H9 (cell line): ENCODE measurements at places on chromosomes 6 and 20.

DNA sequence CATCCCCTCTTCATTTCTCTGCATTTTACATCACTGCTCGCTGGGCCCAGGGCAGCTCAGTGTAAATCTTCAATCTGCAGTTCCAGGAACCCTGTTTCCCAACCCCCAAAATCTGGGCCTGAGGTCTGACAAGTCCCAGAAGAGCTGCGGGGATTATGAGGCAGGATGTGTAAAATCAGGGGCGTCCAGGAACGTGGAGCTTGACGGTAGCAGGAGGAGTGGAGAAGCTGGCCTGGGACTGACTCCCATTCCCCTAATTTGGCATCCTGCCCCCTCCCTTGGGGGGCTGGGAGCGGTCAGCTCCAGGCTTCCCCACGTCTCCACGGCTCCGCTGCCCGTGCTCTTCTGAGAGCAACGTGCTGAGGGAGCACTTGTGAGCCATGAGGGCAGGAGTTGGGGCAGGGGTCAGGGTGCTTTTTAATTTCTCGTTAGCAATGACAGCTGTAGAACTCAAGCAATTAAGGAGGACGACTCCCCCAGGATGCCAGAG, 23.4 kb upstream of the VEGFA start:
- DNase-seq, result peak; percentile 18

DNA sequence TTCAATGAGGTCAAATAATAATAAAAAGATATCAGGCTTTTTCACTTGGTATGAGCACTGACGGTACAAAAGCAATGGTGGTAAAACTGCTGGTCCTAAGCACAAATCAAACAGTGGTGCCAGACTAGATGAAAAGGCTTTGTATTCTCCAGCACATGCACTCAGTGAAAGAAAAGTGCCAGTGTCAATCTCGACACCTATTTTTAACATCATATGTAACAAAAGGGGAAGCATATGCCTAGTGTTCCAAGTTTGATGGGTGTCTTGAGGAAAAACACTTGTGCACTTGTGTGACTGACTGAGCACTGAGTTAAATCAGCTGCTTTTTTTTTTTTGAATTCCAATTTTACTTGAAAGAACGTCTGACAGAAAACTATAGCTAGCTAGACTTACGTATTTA, 27.3 kb downstream of the MED23 start:
- DNase-seq, result no peak

- DNase-seq, result no peak
These were observed 4.0 kb upstream of the FOXS1 start for GRCh38 chr20:31849306-31849930.

- DNase-seq, result no peak
These were observed 19.4 kb upstream of the TRIM27 start for GRCh38 chr6:28943223-28943556.

DNA sequence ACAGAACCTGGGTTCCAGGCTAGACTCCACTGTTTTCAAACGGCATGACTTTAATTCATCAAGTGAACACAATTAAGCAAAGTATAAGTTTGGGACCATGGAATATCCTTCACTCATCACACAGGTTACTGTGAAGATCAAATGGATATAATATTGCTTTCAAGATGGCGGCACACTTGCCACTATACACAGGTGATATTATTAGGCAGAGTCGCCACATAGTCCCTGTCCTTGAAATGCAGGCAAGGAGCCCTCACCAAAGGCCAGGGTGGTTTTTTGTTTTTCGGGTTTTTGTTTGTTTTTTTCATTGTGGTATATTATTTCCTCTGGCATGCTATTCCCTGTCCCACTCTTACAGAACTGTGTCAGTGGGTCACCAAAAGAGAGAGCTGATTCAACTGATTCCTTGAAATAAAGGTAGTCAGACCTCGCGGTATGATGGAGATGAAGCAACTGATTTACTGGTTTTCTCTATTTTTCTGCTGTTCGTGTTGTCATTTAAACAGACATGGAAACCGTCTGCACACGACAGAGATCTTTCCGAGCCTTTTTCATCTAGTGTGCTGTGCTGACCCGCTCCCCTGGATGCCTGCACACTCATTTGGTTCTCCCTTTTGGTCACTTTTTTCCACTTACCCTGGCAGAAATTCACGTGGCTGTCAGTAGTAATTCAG, 29.7 kb downstream of the MYB start:
- no peak for DNase-seq

DNA sequence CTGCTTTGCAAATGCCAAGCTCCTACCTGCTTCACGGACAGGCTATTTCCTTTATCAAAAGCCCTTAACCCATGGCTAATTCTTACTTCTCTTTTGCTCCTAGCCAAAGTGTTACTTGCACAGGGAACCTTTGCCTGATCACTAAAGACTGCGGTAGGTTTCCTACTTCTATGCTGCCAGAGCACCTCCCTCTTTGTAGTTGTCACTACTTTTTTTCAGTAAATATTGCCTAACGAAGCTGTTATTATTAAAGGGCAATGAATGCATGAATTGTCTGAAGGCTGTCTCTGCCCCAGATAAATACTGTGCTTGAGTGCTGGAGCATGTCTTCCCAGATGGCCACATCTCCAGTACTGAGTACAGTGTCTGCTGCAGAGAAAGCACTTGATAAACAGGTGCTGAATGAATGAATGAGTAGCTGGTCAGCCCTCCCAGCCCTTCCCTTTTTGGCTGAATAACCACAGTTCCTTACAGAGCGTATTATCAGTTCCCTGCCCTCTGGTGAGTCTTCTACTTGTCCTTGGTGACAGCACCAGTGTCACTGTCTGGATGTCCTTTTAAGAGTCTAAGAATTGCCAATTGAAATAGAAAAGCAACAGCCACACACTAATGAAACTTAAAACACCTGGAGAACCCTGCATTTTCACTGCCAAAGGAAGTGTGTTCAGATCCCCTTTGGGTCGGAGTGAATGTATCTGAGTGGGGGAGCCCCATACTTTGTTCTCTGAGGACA, 73.6 kb upstream of the TRAF3IP2 start:
- DNase-seq, result no peak

DNA sequence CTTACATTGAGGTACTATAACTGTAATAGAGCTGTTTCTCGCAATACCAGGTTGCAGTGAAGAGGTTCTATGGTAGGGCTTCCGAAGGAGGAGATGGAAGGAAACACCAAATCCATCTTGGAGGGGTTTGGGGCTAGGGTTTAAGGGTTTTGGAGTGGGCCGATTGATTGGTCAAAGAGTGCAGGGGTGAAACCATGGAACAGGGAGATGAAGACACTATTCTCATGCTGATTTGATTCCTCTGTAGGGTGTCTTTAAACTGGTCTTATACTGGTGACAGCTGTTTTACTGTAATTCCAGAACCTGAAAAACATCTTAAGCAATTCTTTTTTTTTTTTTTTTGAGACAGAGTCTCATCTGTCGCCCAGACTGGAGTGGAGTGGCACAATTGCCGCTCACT, 7.8 kb downstream of the SMIM13 start:
- no peak for DNase-seq

DNA sequence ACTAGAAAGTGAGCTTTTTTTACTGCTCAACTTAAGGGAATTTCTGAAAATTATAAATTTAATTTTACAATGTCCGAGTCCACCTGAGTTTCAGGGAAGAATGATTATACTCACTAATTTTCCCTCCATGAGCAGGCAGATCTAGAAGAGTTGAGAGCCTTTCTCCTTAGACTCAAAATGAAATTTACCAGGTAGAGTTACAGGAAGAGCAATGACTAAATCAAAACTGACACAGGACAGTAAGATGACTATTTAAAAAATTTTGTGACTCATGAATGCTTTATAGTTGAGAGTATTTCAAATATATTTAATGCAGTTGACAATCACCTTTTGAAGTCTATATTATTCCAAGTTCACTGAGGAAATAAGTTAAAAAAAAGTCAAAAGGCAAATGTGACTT, 198.1 kb upstream of the NRSN1 start:
- no peak for DNase-seq

GRCh38 chr6:13538084-13538483, 36.3 kb upstream of the SIRT5 start:
- no peak for DNase-seq

DNA sequence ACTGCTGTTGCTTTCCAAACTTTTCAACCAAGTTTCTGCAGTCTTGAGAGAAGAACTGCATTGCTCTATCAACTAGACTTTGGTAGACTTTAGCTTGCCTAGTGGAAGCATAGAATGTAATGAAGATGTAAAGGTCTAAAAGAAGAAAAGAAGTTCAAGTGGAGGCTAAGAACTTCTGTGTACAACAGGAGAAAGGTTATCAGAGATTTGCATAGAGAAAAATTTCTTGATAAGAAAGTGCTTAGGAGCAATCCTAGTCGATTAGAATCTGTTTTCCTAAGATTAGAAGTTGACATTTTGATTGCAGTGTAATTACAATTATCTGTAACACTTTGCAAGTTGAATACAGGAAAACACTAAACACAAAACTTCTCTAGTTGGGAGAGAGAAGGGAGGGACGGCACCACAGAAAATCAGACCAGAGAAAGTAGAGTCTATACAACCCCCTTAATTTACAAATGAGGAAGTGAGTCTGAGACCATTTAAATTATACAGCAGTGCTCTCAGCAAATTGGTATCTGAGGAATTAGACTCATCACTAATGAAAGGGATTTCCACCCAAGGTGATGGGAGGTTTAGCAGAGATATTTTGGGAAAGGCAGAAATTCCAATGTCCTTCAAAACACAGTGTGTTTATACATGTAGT, 194.3 kb upstream of the MARCKS start:
- DNase-seq, result no peak

- no peak for DNase-seq
These were observed 160.6 kb downstream of the HIVEP2 start for GRCh38 chr6:142784344-142784743.

- peak; percentile 33 for DNase-seq
These were observed 365.3 kb downstream of the RNF144B start for GRCh38 chr6:18752278-18753068.

GRCh38 chr20:13510837-13511488, 127.8 kb downstream of the TASP1 start:
- DNase-seq, result no peak

- DNase-seq, result no peak
These were observed 900.1 kb upstream of the SLC35B3 start for GRCh38 chr6:9335431-9335830.
